ENCODE measurements at places on chromosomes 16 and 17. TPM values are rescaled to one million over a fixed set of nuclear protein-coding genes. Genes with fewer than 3 reads are reported as not detected.

WRAP53 gene
- 27.2 TPM for total RNA-seq

CDR2L gene
- 21.8 TPM for total RNA-seq

CES5A gene
- not detected for total RNA-seq

QRICH2 gene
- 0.47 TPM for total RNA-seq

NPW gene
- total RNA-seq, result not detected

FAM20A gene
- not detected for total RNA-seq

MED1 gene
- total RNA-seq, result 22.0 TPM

ST6GALNAC2 gene
- total RNA-seq, result 14.3 TPM

HSD17B2 gene
- total RNA-seq, result 3.9 TPM

APOBR gene
- 0.10 TPM for total RNA-seq

CACNG3 gene
- total RNA-seq, result not detected

KRT33A gene
- not detected for total RNA-seq

ACSM2A gene
- total RNA-seq, result not detected

YBX2 gene
- 20.9 TPM for total RNA-seq

BAIAP3 gene
- 2.0 TPM for total RNA-seq

FXR2 gene
- 75.9 TPM for total RNA-seq

CBX2 gene
- total RNA-seq, result 35.8 TPM

ENPP7 gene
- total RNA-seq, result not detected

MT1E gene
- total RNA-seq, result not detected

HAP1 gene
- 1.6 TPM for total RNA-seq

ZNF764 gene
- 9.5 TPM for total RNA-seq

MEFV gene
- total RNA-seq, result not detected

MT1F gene
- total RNA-seq, result not detected

CD19 gene
- 0.10 TPM for total RNA-seq

ATP2A1 gene
- 7.8 TPM for total RNA-seq

GRIN2A gene
- not detected for total RNA-seq

DHX8 gene
- total RNA-seq, result 25.9 TPM

CAPNS2 gene
- not detected for total RNA-seq

TEX19 gene
- 5.5 TPM for total RNA-seq

TLCD3B gene
- not detected for total RNA-seq

TPSG1 gene
- not detected for total RNA-seq

RAB11FIP4 gene
- total RNA-seq, result 34.1 TPM

KRTAP3-2 gene
- not detected for total RNA-seq

DOC2B gene
- total RNA-seq, result not detected

EMC8 gene
- total RNA-seq, result 86.0 TPM

TUBD1 gene
- total RNA-seq, result 16.7 TPM

OMG gene
- 8.2 TPM for total RNA-seq

DLX3 gene
- 11.2 TPM for total RNA-seq

CPHXL2 gene
- not detected for total RNA-seq

UNK gene
- total RNA-seq, result 19.1 TPM

MARVELD3 gene
- total RNA-seq, result 3.6 TPM

C17orf100 gene
- 2.8 TPM for total RNA-seq

NLRC5 gene
- total RNA-seq, result not detected

All from G401 (cell line).